Immature natural killer cell (primary cell): ENCODE measurements at places on chromosomes 2 and 18. TPM values are rescaled to one million over a fixed set of nuclear protein-coding genes. Genes with fewer than 3 reads are reported as not detected.
A peak's percentile ranks its signal among the peaks of the same experiment; 100 is the strongest.

ABCG8 gene
- polyA plus RNA-seq = not detected

CCDC121 gene
- 2.9 TPM for polyA plus RNA-seq

GRCh38 chr2:105756435-105756834, 11.7 kb downstream of the NCK2 start:
- peaks cover 95% of the 10 kb centered on the region for H3K4me1 ChIP-seq
- DNase-seq = no peak
- no peaks in the 10 kb centered on the region for H3K36me3 ChIP-seq
- peak overlapping the region; percentile 15 for H3K4me3 ChIP-seq
- H3K27ac ChIP-seq = peak overlapping the region; percentile 37

GRCh38 chr2:197919487-197919886, 115.1 kb downstream of the PLCL1 start:
- H3K36me3 ChIP-seq = no peaks in the 10 kb centered on the region
- peaks cover 1% of the 10 kb centered on the region for H3K27me3 ChIP-seq
- H3K4me1 ChIP-seq = no peaks in the 10 kb centered on the region

RAMP1 gene
- 96.5 TPM for polyA plus RNA-seq

FSIP2 gene
- not detected for polyA plus RNA-seq

DNA sequence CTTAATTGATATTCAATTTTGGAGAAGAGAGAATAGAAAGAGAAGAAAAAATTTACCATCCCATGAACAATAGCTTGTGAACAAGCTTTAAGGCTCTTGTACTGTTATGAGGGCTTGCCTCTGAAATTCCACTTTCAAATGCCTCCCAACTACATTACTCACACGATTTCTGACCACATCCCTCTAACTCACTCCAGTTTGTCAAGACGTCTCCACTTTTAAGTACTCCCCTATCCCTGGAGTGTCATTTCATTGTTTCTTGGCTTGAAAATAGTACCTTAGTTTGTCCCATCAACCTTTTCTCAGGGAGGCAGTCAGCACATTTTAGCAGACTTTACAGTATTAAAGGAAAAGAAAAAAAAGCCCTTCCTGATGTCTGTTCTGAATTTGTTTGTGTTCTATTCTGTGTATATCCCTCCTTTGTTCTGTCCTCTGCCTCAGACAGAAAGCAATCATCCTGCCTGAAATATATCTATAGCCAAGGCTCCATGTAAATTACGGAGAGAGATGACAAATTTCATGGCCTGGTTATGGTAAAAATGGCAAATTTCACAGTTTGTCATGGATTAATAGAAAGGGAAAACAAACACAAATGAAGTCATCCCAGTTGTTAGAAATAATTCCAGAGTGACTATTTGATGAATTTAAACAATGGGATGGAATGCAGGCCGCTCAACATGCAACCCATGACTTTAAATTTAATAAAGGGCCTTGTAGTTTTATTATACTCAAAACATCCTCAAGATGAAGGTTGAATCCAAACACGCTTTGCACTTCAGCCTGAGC, 228.8 kb downstream of the ETAA1 start:
- H3K27me3 ChIP-seq = peaks cover 3% of the 10 kb centered on the region
- H3K27ac ChIP-seq = no peak overlapping the region
- peaks cover 3% of the 10 kb centered on the region for H3K36me3 ChIP-seq
- H3K4me3 ChIP-seq = no peak overlapping the region

DNA sequence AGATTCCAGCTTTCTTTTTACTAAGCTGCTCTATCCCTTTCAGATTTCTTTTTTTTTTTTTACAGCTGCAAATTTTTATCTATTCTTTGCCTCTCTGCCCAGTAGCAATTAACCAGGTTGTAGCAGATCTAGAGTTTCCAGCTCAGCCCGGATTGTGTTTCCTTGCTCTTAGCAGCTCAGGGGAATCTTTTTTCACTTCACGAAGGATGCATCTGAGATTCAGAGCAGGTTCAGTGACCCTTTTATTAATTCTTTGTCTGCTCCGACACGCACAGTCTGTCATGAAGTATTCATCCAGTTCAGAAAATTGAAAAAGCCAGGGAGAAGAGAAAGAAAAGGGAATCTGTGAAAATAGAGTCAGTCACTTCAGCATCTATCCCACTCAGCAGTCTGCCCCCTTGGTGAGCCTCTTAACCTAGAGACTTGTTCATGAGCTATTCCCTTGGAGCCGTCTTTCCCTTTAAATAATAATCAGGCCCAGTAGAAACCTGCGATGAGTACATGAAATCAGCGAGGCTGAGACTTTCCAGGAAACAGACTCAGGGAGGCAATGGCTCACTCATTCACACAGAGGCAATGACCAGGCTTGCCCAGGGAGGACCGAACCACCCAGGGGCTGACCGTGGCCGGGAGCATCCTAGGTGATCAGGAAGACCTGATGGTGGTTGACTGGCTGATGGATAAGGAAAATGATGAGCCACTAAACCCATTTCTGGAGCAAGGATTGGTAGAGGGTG, 103.4 kb upstream of the ITGA6 start:
- no peak overlapping the region for H3K4me3 ChIP-seq
- no peak for DNase-seq

ELOA2 gene
- polyA plus RNA-seq = not detected

DNA sequence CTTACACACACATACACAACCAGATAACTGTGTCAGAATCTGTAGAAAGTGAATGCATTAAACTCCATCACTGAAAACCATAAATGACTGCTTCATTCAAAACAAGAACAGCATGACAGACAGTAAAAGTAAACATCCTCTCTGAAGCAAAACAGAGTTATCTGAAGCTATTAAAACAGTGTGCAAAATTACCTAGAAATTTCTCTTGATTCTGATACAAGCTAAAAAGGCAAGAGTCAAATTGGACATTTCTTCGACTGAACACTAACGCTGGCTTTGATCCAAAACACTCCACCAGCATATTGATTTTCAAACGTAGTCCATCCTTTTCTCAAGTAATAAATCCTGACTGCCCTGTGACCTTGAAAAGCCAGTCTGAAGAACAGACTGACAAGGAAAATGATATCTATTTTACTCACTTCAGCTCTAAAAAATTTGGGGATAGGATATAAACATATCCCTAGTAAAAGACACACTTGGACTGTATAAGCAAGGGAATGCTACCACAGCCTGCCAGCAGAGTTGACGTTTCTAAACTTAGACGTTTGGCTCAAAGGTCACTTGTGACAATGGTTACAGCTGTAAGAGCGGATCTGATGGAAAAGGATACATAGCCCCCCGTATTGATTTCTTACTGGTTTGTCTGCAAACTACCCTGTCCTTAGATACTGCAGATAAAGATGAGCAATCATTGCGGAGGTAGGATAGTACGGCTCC, 128.9 kb upstream of the ITGB6 start:
- H3K36me3 ChIP-seq = no peaks in the 10 kb centered on the region
- H3K27ac ChIP-seq = peak overlapping the region; percentile 57
- H3K4me3 ChIP-seq = peak overlapping the region; percentile 75
- no peak for DNase-seq
- H3K4me1 ChIP-seq = peaks cover 100% of the 10 kb centered on the region
- H3K27me3 ChIP-seq = peaks cover 1% of the 10 kb centered on the region

RDH14 gene
- polyA plus RNA-seq = 45.2 TPM

DNA sequence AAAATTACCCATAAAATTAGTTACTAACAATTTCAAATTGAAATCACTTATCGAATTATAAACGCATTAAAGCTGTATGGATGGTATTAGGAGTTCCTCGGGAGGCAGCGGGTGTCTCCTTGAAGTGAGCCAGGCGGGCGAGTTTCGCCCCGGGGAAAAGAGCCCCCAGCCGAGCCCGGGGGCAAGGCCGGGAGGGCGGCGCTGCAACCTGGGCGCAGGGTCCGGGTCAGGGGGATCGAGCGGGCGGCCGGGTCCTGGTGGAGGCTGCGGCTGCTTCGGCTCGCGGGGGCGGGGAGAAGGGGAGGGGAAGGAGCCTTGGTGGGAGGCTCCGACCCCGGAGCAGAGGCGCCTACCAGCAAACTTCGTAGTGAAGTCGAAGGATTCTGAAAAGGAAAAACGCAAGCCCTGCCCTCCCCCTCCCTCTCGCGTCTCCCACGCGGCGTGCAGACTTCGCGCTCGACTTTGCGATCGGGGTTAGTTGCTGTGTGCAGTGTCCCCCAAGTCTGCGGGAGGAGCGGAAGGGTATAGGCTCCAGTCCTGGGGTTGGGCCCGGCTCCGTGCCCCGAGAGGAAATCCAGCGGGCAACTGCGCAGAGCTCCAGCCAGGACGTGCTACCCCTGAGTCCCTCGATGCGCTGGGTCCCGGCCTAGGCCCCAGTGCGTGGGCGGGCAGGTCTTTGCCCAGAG, 140.8 kb downstream of the MEIS1 start:
- peaks cover 4% of the 10 kb centered on the region for H3K36me3 ChIP-seq
- H3K27ac ChIP-seq = no peak overlapping the region
- DNase-seq = no peak
- peaks cover 8% of the 10 kb centered on the region for H3K4me1 ChIP-seq

DNA sequence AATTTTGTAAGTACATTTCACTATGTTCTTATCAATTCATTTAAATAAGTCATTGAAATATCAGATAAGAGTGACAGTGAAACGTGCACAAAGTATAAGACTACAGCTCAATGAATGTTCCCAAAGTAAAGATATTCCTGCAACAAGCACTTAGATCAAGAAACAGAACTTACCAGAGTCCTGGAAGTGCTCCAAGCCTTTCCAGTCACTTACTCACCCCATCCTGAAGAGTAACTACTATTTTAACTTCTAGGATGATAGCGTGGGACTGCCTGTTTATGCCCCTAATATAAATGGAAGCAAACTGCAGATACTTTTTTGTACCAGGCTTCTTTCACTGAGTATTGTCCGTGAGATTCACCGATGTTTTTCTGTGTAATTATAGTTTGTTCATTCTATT, 768.9 kb downstream of the SLC4A3 start:
- H3K4me3 ChIP-seq = no peak overlapping the region
- no peak overlapping the region for H3K27ac ChIP-seq
- no peaks in the 10 kb centered on the region for H3K27me3 ChIP-seq

TM4SF20 gene
- polyA plus RNA-seq = not detected

DNA sequence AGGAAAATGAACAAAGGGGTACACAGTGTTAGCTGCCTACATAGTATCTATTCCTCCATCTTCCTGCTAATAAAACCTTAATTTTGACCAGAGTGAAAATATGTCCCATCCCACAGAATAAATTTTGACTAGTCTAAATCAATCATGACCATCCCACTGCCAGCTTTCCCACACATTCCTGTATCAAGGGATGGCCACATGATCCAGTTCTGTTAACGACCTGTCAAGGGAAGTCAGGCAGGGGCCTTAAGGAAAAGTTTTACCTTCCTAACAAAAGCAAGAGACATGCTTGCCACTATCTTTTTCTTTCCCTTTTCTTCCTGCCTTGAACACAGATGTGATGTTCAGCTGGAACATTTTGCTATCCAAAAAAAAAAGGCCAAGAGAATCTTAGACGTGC, 185.0 kb upstream of the CHAC2 start:
- H3K36me3 ChIP-seq = no peaks in the 10 kb centered on the region
- no peaks in the 10 kb centered on the region for H3K4me1 ChIP-seq
- no peak overlapping the region for H3K4me3 ChIP-seq

NEU4 gene
- not detected for polyA plus RNA-seq

RAB17 gene
- polyA plus RNA-seq = not detected

DNA sequence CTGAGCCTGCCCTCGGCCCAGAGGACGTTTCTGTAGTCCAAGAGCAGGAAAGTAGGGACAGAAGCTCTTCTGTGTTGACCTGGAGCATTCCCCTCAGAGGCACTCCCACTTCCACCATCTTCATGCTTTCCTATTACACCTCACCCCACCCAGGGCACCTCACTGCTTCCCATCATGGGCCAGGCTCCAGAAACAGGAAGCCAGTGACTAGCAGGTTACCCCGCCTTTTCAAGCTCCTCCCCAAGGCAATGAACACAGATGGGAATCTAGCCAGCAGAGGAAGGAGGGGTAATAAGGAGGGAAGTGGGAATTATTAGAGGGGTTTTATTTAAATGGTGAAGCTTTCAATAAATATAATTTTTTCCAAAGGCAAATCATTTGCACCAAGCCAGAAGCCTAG, 308.8 kb upstream of the MGAT5 start:
- peaks cover 9% of the 10 kb centered on the region for H3K27me3 ChIP-seq
- no peak overlapping the region for H3K4me3 ChIP-seq
- H3K36me3 ChIP-seq = no peaks in the 10 kb centered on the region

GRCh38 chr2:233480490-233481202, 85.9 kb downstream of the USP40 start:
- DNase-seq = no peak
- peaks cover 7% of the 10 kb centered on the region for H3K27me3 ChIP-seq
- H3K4me3 ChIP-seq = no peak overlapping the region
- no peak overlapping the region for H3K27ac ChIP-seq
- H3K4me1 ChIP-seq = peaks cover 5% of the 10 kb centered on the region

PLB1 gene
- 1.2 TPM for polyA plus RNA-seq

DNA sequence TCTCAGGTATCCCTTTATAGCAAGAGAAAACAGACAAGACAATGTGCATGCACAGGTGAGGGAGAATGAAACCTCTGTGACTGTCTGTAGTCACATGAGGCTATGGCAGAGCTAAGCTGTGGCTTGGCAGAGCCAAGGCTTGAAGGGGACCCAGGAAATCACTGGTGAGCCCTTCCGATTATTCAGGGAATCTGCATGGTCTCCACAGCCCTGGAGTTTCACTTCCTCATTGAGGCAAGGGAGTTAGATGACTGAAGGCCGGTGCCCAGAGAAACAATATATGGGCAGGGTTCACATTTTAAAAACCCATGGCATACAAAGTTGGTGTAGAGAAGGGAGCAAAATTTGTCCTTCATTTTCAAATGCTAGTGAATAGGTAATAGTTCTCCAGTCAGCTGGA, 144.4 kb upstream of the REV1 start:
- H3K27ac ChIP-seq = no peak overlapping the region
- H3K4me3 ChIP-seq = no peak overlapping the region
- no peak for DNase-seq
- no peaks in the 10 kb centered on the region for H3K4me1 ChIP-seq
- H3K36me3 ChIP-seq = no peaks in the 10 kb centered on the region

DNA sequence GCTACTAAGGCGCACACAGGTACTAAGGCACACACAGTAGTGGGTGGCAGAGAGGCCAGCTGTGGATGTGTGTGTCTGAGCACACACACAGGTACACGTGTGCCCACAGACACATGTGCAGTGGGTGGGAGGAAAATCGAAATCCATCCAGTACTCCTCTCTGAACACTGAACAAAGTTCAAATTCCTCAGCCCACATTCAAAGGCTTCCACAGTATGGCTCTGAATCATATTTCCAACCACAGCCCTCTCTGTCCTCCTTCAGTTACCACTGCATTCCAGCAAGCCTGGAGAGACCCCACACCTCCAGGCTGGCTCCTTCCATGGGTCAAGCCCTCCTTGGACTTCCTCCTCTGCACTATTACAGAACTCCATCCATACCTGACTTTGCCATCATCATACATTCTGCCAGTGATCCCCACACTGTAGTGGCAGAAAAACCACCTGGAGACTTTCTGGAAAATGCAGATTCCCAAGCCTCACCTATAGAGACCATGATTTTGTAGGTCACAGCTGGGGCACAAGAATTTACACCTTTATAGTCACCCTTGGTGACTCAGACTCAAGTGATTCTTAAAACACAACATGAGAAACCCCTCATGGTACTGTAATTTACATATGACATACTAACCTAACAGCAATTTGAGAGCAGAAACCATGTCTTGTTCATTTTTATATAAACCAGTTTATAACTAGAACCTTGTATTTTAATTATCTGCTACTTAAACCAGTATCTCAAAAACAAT, 31.4 kb downstream of the EPG5 start:
- H3K4me3 ChIP-seq = no peak overlapping the region
- peaks cover 4% of the 10 kb centered on the region for H3K27me3 ChIP-seq
- no peak overlapping the region for H3K27ac ChIP-seq

CTAGE1 gene
- polyA plus RNA-seq = not detected
